Myometrial cell (primary cell): ENCODE measurements at places on chromosomes 7 and 10. TPM values are rescaled to one million over a fixed set of nuclear protein-coding genes. Genes with fewer than 3 reads are reported as not detected.

The FAS gene
- 34.0 and 40.6 TPM in 2 replicates for total RNA-seq

The AKR1C4 gene
- total RNA-seq = not detected in 2 replicates

The HTR7 gene
- 0.18 and 0.29 TPM in 2 replicates for total RNA-seq

The EPHB6 gene
- 23.9 and 25.4 TPM in 2 replicates for total RNA-seq

The ATOH7 gene
- not detected in 2 replicates for total RNA-seq

The UCN3 gene
- not detected in 2 replicates for total RNA-seq

The KIAA1549 gene
- total RNA-seq = 1.2 and 1.4 TPM in 2 replicates

The ICA1 gene
- total RNA-seq = 0.71 and 2.3 TPM in 2 replicates
